ENCODE measurements at places on chromosomes 13 and 19.

- no peak for DNase-seq
These were observed 74.7 kb upstream of the TSHZ3 start for GRCh38 chr19:31423896-31424295.

GRCh38 chr19:31723101-31723500 lies 373.9 kb upstream of the TSHZ3 start:
- DNase-seq, result no peak

DNA sequence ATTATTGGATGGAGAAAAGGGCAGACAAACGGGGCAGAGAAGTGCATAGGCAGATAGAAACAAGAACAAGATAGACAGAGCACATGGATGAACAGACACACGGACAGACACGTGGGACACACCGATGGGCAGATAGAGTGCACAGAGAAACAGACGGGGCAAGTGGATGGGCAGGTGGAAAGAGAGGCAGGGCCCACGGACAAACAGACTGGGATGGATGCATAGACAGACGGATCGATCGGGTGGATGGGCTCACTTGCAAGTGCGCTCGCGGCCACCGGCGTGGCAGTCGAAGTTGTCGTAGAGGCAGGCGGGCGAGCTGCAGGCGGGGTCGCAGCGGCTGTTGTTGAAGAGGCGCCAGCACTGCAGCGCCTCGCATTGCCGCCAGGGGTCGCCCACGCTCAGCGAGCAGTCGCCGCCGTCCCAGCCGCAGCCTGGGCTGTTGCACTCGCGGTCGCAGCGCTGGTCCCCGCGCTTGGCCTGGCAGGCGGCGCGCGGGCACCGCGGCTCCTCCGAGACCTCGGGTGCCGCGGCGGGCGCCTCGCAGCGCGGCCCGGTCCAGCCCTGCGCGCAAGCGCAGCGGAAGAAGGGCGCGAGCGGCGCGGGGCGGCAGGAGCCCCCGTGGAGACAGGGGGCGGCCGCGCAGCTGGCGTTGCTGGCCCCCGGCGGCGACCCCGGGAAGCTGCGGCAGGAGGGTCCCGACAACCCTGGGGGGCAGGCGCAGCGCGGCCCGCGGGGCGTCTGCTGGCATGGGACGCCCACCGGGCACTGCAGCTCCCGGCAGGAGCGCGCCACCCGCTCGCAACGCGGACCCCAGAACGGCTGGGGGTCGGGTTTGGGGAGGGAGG lies 23.3 kb downstream of the NOTCH3 start:
- peak; percentile 81 for DNase-seq

- no peak for DNase-seq
These were observed 32.7 kb downstream of the DHX34 start for GRCh38 chr19:47381653-47382279.

DNA sequence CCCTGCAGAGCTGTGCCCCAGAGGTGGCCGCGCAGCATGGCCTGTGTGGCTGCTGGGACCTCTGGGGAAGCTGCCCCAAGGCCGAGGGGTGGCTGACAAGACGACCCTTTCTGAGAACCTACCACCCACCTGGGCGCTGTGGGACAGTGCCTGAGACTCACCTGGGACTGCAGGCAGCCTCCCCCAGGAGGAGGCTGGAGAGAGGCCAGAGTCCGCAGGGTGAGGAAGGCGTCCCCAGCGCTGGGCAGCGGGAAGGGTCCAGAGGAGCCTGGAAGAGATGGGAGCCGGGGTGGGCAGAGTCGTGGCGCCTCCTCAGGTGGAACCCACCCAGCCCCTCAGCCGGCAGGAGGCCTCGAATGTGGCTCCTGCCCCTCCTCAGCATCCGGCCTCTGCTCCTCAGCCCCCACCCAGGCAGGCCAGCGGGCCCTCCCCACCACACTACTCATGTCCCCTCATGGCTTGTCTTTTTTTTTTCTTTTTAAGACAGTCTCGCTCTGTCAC lies 25.3 kb downstream of the CILP2 start:
- no peak for DNase-seq
